Activated CD8-positive, alpha-beta T cell treated with anti-CD3 and anti-CD28 coated beads for 36 hours (primary cell): ENCODE measurements at places on chromosomes 7 and 10. TPM values are rescaled to one million over a fixed set of nuclear protein-coding genes. Genes with fewer than 3 reads are reported as not detected.

Gene CNPY4
- total RNA-seq = 10.4 TPM

Gene CRTAC1
- total RNA-seq = not detected

Gene GIMAP6
- 21.5 TPM for total RNA-seq

GRCh38 chr10:67763499-67764011 is 67.6 kb upstream of the CTNNA3 start:
- DNase-seq = peak; percentile 83

- DNase-seq = no peak
These were observed 277.0 kb downstream of the EXOC4 start for GRCh38 chr7:133529861-133530260.

DNA sequence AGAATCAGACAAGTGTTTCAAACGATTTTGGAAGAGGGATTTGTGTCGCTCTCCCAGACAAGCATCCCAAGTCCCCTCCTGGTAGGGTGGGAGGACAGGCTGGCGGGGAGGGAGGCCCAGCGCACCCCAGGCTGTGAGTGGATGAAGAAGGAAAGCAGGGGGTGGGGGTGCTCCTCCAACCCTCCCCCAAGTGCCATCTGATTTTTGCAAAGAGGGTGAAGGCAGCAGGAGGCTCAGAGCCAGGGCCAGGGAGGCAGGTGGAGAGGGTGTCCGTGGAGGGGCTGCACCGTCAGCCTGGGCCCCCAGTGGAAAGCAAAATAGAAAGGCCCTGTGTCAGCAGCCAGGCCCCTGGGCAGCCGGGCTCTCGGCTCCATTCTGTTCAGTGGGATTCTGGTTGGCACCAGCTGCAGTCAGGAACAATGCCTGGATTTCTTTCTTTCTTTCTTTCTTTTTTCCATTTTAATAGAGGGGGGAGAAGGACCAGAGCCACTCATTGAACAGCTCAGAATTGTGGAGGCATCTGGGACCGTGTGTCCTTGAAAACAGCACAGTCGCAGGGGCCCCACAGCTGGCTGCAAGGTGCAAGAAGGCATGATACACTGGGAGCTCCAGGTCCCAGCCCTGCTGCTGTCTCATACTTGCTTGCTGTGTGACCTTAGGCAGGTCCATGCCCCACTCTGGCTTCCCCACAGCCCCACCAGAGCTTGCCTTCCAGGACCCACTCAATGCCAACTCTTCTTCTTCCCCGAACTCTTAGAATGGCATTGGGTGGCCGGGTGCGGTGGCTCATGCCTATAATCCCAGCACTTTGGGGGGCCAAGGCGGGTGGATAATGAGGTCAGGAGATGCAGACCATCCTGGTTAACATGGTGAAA is 7.1 kb upstream of the ZMIZ1 start:
- DNase-seq = no peak

DNA sequence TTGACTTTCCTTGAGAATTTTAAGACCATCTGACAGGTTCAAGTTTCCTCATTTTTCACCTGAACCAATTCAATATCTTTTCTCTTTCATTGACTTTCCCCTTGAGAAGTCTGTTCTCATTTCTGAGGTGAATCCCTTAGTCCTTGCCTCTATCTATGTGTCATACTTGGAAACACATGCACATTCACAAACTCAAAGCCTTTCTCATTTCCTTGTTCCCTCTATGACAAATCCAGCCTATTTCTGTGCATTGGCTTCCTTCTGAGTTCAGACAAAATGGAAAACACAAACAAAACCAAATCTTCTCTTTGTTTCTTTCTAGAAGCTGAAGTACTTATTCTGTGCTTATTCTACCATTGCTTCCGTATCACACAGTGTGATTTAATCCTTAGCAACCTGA is 13.8 kb downstream of the PTTG1IP2 start:
- no peak for DNase-seq

DNA sequence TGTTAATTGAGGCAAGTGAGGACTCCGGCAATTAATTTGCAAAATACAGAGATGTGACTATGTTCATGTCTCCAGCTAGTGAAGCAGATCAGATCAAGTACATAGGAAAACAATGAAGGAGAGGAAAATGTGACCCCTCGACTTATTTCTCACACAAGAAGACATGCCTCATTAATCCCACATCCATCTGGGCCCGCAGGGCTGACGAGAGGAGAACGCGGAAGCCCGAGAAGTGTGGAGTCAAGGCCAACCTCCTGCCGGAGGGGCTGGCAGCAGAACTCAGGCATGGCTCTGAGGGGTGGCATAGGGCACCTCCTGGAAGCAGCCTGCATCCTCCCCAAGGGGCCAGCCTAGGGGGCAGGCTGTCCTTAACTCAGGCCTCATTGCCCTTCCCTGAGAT is 54.4 kb downstream of the ZNF503 start:
- DNase-seq = no peak

- DNase-seq = no peak
These were observed 32.1 kb downstream of the BAZ1B start for GRCh38 chr7:73489976-73490375.
